Cardiac muscle cell (in vitro differentiated cells and primary cell): ENCODE measurements at places on chromosomes 2 and 18. TPM values are rescaled to one million over a fixed set of nuclear protein-coding genes. Genes with fewer than 3 reads are reported as not detected.
A peak's percentile ranks its signal among the peaks of the same experiment; 100 is the strongest.

- no peak for DNase-seq
Observed at GRCh38 chr2:157418239-157418641, 25.6 kb downstream of the CYTIP start.

GRCh38 chr2:185738679-185739472 lies at the start of gene FSIP2:
Gene FSIP2 (plus strand): TSS chr2:185738804. CDS start chr2:185738895, 91 bp downstream.
- peak; percentile 92 for DNase-seq

DNA sequence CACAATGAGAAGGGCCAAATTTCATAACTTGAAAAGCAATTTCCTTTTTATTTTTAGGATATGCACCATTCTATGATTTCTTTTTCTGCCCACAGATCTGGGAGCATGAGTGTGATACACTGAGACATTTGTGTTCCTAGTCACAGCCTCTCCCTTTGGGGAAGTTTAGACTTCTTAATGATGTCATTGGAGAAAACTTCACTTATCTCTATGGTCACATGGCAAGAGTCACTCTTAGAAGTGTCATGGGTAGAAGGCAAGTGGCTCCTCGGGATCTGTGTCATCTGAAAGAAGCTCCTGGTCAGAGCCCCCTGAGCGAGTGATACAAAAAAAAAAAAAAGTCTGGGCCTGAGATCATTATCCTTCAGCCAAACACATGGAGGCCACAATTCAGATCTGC lies 62.5 kb upstream of the LGALSL start:
- DNase-seq: no peak

STK25 gene
- 295 and 302 TPM in 2 replicates for polyA plus RNA-seq

DYNC1I2 gene
- polyA plus RNA-seq: 62.2 and 67.5 TPM in 2 replicates
